ENCODE measurements at places on chromosomes 5 and 9.
A peak's percentile ranks its signal among the peaks of the same experiment; 100 is the strongest.

DNA sequence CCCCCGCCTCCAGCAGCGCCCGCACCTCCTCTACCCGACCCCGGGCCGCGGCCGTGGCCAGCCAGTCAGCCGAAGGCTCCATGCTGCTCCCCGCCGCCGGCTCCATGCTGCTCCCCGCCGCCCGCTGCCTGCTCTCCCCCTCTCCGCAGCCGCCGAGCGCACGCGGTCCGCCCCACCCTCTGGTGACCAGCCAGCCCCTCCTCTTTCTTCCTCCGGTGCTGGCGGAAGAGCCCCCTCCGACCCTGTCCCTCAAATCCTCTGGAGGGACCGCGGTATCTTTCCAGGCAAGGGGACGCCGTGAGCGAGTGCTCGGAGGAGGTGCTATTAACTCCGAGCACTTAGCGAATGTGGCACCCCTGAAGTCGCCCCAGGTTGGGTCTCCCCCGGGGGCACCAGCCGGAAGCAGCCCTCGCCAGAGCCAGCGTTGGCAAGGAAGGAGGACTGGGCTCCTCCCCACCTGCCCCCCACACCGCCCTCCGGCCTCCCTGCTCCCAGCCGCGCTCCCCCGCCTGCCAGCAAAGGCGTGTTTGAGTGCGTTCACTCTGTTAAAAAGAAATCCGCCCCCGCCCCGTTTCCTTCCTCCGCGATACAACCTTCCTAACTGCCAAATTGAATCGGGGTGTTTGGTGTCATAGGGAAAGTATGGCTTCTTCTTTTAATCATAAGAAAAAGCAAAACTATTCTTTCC lies 19.3 kb downstream of the CDKN2A start:
- DNase-seq = peak; percentile 28

DNA sequence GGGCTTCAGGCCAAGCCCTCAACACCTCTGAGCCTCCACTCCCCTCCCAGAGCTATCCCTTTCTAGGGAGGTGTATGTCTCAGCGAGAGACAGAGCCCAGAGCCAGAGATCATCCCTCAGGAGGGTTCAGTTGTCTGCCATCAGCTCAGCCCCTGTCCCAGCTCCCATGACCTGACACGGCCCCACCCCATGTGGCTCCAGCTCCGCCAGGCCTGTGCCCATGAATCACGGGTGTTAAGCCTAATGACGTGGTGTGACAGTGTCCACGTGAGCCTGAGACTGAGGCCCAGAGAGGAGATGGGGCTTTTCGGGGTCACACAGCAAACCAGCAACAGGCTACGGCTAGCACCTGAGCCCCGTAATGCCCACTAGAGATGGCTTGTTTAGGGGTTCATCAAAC lies 60.9 kb upstream of the ORM1 start:
- no peak for DNase-seq

DNA sequence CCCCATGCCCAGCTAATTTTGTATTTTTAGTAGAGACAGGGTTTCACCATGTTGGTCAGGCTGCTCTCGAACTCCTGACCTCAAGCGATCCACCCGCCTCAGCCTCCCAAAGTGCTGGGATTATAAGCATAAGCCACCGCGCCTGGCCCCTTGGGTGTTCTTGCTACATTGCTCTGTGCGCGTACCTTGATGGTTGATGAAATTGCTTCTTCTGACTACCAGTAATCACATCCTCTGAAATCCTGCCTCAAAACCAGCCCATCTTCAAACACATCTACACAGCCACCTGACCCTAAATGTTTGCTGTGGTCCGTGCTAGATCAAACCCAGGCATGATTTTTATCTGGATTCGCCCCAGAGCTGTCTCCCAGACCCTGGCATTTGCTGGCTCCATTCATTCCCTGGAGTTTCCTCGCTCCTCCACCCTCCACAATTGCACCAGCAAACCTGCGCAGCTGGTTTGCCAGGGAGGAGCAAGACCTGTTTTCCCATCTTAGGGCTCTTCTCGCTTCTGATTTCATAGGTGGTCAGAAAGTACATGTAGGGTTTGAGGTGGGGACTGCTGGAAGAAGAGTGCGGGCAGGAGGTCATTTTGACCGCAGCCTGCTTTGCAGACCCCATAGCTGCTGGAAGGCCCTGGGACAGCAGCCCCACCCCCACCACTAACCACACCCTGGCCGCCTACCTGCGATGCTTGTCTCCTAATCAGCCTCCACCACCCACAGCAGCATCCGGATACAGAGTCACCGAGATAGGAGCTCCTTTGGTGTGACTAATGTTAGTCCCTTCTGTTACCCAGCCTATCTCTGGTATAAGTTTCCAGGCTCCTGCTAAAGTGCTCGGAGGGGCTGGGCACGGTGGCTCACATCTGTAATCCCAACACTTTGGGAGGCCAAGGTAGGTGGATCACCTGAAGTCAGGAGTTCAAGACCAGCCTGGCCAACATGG lies 22.7 kb downstream of the SWI5 start:
- no peak for DNase-seq

DNA sequence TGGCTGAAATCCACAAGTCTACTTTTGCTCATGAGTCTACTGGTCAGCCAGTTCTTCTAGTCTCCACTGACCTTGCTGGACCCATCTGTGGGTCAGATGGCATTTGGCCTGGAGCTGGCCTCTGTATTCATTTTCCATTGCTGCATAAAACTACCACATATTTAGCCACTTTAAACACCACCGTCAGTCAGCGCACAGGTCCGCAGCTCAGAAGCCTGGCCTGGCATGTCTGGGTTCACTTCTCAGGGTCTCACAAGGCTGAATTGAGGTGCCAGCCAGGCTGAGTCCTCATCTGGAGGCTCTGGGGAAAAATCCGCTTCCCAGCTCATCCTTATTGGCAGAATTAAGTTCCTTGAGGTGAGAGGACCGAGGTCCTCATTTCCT lies 54.7 kb downstream of the BARX1 start:
- DNase-seq = no peak

DNA sequence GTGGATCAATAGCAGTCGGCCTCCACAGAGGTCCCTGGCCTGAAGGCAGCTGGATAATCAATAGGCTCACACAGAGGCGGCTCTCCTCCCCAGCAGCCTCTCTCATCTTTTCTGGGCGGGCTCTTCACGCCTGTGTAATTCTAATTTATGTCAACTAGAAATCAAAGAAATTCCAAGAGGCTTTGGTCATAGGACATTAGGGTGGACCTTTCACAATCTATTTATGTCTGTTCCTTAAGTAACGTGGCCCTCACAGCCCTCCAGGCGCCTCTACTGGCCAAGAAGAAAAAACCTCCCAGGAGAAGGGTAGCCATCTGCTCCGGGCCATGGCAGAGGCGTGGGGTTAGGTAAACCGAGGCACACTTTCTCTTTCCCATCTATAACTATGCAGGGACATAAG lies 205.1 kb upstream of the EFNA5 start:
- DNase-seq = no peak

- DNase-seq = no peak
Observed at GRCh38 chr9:81626511-81626910, 62.8 kb downstream of the TLE1 start.

DNA sequence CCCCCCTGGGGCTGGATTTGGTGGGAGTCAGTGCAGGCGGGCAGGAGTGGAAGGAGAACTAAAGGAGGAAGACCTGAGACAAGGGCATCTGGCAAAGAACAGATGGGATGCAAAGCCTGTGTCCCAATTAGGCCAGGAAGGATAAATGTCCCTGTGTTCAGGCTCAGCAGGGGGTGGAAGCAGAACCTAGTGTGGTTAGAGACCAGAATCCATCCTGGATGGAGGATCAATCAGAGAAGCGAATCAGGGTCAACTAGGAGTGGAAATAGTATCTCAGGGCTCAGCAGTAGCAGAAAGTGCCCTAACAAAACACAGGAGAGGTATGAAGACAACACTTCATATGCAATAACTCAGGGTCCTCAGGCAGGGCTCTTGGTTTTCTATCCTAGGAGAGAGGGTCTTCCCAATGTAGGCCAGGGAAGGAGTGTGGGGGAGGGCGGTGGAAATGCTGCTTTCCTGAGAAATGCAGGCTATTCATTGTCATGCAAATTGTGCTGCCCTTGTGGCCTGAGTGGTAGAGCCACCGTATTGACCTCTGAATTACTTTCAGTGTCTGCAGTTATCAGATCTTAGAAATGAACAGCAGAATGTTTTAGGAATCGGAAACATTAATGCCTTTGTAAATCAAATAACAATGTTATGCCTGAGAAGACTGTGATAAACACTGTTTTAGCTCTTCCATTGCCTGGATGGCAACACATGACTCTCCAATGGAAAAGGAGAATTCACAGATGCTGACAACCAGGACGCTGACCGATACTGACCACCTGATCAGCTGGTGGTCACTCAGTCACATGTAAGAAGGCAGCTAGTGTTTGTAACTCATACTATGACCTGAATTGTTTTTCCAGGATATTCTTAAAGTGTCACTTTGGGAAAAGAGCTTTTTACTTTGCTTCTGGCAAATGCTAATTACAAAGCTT lies 323.6 kb downstream of the SEMA5A start:
- no peak for DNase-seq

GRCh38 chr9:88833946-88834345 lies 157.3 kb upstream of the S1PR3 start:
- DNase-seq = no peak

DNA sequence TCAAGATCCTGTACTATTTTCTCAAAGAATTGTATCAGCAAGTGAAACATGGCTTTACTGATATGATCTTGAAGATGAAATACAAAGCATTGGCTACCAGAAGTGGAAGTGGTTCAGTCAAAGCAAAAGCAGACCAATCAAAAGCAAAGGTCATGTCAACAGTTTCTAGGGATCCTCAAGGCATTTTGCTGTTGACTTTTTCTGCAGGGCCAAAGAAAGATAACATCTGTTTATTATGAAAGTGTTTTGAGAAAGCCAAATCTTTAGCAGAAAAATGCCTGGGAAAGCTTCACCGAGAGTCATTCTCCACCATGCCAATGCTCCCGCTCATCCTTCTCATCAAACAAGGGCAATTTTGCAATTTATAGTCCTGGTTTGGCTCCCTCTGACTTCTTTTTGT lies 90.3 kb upstream of the ACO1 start:
- no peak for DNase-seq

GRCh38 chr5:80213466-80213865 lies 42.4 kb downstream of the SERINC5 start:
- no peak for DNase-seq

- no peak for DNase-seq
Observed at GRCh38 chr9:126886897-126887296, 26.5 kb downstream of the ZBTB34 start.

DNA sequence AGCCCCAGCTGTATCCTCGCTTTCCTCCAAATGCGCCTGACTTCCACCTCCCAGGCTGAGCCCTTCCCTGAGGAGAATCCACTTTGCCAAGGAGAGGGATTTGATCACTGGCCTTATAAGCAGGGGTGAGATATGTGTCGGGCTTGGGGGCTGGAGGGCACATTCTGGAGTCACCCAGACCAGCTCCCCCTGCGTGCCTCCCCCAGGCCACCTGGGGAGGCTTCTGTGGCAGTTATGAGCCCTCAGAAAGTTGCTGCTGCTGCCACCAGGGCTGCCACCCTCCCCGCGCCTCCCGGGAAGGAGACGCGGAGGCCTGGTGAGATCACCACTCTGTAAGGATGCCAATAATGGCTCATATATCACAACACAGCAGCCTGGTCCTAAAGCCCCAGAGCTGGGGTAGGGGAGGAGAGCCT lies 211.5 kb downstream of the PAPPA start:
- DNase-seq = peak; percentile 30

GRCh38 chr9:82090046-82090445 lies 101.5 kb downstream of the SPATA31D1 start:
- DNase-seq = no peak

GRCh38 chr9:129198319-129199043 lies 20.4 kb upstream of the IER5L start:
- peak; percentile 43 for DNase-seq

- DNase-seq = no peak
Observed at GRCh38 chr9:121675969-121676822, 24.8 kb downstream of the DAB2IP start.

GRCh38 chr9:100292414-100292813 lies 60.3 kb downstream of the TEX10 start:
- no peak for DNase-seq

DNA sequence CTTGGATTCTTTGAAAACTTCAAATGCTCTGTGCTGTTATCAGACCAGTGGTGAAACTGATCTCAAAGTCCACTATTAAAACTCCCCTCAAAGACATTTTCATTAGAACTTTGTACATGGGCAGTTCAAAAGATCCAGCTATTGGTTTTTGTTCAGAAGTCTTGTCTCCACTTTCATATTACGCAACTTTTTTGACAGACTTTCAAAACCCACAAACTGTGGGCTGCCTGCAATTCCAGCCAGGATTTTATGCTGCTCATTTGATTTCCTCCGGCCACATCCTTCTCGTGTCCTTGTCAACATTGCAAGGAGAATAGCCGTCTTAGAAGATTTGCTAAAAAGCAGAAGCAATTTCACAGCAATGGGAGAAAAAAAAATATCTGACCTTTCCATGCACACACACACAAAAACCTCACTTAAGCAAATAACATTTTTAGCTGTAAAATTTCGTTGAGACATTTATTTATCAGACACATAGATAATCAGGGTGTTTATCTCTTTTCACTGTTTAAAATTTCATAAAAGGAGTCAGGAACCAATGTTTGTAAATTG lies 1990.5 kb downstream of the MAT2B start:
- no peak for DNase-seq

GRCh38 chr5:95610546-95610945 lies 9.3 kb upstream of the GPR150 start:
- no peak for DNase-seq

- no peak for DNase-seq
Observed at GRCh38 chr5:172920995-172921394, 38.2 kb upstream of the RPL26L1 start.

DNA sequence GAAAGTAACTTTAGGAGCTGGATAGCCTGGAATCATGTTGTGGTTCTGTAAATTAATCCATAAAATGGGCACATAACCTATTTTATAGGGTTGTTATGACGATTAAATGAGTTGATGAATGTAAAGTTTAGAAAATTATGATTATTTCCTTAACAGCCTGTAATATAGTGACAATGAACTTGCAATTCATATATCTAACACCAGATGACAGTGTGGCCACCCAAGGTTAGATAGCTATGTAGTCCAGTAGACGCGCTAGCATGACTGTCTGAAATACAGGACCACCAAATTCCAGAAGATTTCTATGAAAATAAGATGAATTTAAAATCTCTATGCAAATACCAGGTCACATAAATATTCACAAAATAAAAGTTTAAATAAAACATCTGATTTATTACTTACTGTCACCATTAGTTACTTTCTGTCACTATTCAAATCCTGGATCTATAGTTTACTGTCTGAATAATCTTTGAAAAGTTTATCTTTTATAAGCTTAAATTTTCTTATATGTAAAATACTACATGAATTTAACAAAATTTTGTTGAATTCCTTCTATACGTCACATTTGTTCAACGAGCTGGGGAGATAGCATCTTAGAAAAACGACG lies 26.1 kb upstream of the MACIR start:
- no peak for DNase-seq

Data from mucosa of descending colon (tissue), 3 donors.